Tibial artery (tissue), 4 donors: ENCODE measurements at places on chromosomes 7 and 10.

- DNase-seq: no peak
Measured at GRCh38 chr7:139099172-139099947, 10.2 kb downstream of the ZC3HAV1 start.

DNA sequence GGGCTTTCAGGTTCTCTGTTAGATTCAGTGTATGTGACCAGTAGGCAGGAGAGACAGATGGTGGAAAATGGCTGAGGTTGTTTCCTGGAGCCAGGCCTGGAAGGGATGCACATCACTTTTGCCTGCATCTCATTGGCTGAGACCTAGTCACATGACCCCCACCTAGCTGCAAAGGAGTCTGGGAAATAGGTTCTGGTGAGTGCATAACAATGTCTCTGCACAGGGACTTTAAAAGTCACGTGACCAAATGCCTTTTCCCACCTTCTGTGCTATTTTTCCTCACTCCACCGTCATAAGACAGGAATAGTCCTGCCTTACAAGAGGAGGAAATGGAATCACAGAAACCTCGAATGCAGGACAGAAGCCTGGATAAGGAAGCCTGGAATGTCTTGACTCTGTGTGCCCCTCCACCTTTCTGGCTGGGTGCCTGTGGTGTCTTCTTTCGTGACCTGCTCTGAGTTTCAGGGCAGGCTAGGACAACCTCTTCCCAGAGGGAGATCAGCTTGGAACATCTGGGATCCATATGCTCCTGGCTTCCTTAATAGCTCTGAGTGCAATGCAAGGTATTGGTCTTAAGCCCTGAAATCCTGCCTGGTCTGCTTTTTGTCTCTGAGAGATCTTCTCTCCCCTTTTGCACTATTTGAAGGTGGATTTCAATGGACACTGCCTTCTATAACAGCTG, 139.9 kb upstream of the ZNF438 start:
- no peak for DNase-seq

GRCh38 chr7:140317597-140317996, 80.7 kb downstream of the SLC37A3 start:
- no peak for DNase-seq

- no peak for DNase-seq
Measured at GRCh38 chr7:96016056-96016586, 243.8 kb downstream of the DYNC1I1 start.

DNA sequence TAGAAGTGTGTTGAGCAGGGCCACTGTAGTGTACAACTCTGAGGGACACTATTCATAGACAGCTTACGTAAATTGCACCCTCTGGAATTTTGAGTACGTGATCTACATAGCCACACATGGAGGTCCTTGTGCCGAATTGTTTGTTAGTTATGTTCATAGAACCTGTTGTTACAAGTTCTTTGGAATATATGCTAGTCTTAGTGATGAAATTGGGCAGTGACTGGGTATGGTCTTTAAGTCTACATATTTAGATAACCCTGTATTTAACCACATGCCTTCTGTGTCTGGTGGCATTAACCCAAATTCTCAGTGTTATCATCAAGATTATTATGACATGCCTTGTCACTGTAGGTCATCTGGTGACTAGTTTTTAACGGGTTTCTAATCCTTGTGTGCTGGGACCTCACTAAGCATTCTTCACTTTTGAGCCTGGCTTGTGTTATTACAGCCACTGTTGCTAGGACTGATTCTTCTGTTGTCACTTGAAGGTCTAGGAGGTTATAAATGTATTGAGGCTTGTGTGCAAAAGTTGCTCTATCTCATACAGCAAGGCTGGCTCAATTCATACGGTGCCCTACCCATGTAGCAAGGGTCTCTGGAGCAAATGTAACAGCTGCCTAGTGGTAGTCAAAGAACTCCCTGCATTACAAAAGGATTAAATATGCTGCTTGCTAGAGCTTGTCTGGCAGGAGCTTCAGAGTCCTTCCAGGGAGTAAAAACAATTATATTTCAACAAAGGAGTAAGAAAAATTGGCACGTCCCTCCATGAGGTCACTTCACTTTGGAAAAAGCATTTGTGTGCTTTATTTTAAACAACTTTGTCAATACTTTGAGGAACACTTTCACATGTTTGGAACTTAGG, 65.4 kb downstream of the CDK14 start:
- no peak for DNase-seq

DNA sequence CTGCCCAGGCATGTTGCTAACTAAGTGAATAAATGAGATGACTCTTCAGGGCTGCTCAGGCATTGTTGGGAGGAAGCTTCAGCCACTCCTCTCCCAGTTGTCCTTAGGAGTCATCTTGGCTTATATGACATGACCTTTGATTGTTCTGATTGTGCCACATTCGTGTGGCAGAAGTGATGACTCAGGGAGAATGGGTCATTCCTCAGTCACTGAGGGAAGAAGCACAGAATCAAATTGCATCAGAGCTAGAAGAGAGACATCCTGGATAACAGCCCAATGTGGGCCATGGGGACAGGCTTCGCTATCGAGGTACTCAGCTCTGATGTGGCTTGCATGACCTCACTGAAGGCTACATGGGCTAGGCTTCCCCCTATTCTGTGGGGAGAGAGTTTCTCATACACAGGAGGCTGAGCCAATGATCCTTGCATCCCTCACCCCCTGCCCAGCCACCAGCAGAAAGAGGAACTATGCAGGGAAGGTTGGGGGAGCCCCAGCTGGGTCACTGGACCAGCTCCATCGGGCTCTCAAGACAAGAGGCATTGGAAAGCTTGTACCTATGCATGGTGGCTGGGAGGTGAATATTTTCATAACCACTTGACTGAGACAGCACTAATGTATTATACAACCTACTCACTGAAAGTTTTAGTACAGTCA, 6.0 kb upstream of the HMX3 start:
- no peak for DNase-seq
